Memory B cell (primary cell): ENCODE measurements at places on chromosomes 6 and 20.

DNA sequence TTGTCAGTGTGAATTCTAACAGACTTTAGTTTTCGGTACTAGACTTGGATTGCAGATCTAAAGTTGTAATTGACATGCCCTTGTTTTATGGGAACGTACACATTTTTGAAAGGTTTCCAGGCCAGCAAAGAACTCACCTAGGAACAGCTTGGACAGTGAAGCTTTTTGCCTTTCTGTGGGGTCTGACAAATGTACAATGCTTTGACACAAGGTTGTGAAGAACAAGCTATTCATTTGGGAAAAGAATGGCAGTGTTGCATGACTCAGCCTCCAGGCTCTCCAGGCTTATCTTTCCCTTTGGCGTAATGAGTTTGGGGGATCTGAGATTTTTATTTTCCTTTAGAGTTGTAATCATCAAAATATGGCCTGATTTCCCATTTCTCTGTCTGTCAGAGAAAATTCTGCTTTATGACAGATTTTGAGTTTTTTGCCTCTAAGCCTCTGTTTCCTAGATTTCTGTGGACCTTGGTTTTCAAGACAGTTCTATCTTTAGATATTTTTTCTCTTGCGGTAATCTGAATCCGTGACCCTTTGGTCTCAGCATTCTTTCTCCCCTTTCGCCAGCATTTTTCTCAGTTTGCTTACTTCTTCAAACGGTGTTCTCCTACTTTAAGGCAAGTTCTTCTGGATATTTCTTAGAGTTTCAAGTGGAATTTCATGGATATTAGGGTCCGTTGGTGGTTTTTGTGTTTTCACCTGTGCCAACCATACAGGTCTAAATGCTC, 221.0 kb downstream of the ADGB start:
- DNase-seq: no peak

DNA sequence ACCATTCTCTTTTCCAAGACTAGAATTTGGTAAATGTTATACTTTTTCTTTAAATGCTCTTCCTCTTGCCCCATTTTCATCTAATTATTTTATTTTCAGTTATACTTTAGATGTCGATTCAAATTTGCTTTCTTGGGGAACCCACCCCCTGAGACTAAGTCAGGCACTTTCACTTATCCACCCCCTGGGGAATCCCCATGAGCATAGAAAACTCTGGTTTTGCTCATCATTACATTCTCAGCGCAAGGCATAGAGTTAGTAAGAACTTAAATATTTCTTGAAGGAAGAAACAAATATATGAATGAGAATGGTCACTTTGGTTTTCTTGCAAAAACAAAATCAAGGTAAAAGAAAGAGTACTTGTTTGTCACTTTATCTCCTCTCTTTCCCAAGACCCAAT, 25.1 kb upstream of the HSF2 start:
- DNase-seq: no peak

- DNase-seq: no peak
Observed at GRCh38 chr6:88380618-88381288, 214.6 kb upstream of the CNR1 start.

DNA sequence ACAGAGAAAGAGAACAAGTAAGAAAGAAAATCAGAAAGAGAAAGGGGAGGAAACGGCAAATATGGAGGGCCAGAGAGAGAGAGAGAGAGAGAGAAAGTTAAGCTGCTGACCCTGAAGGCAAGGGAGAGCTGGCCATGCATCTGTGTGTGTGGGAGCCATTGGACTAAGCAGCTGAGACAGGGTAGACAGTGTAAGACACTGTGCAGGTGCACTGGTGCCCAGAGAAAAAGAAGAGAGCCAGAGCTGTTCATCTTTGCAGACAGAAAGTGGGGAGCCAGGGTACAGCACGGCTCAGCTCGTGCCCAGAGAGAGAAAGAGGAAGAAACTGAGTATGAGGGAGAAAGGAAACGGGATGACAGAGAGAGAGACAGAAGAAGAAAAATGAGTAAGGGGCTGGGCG, 24.2 kb upstream of the ZNF318 start:
- DNase-seq: no peak

DNA sequence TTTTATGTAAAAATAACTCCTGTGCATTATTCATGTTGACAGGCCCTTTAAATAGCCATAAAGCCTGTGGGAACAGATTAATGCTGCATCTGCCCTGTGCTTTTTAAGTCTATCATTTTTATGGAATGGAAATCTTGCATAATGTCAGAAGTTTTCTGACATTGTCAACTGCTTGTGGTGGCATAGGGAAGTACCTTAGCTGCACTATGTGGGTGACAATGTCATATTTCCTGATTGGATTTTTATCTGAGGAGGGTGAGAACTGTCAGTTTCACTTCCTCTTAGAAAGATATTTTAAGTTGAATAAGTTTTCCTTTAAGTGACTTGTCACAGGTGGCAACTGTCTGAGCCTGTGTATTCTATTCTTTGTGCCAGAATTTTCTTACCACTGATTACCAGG, 267.9 kb downstream of the PLCB1 start:
- DNase-seq: peak; percentile 44

DNA sequence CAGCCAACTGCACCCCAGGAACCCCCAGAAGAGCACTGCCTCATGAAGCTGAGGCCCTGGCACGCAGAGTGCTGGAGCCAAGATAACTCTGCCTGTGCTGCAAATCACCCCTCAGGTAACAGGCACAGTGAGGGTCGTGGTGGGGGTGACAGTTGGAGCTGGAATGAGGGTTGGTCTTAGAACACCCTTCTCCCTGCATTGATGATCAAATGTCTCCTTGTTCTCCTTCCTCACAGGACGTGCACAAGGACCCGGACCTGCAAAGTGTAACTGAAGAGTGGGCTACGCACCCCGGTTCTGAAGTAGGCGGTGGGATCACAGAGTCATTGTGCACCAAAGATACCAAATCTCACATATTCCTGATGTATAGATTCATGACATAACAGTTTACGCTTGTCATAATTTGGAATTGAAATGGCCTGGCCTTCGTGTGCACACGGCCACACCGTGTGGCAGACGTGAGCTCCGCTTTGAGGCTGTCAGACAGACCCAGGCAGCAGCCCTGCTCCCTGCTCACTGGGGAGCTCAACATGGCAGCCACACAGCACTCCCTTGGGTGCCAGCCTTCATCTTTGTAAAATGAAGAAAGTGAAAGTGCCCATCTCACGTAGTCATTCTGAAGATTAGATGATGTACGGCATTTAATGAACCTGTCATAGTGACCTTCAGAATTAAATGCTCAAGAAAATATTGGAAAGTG, 8.8 kb downstream of the THBS2 start:
- DNase-seq: no peak

- DNase-seq: no peak
Observed at GRCh38 chr6:116144605-116145004, 18.7 kb upstream of the COL10A1 start.

GRCh38 chr6:53446151-53446550, 97.4 kb upstream of the ELOVL5 start:
- no peak for DNase-seq

DNA sequence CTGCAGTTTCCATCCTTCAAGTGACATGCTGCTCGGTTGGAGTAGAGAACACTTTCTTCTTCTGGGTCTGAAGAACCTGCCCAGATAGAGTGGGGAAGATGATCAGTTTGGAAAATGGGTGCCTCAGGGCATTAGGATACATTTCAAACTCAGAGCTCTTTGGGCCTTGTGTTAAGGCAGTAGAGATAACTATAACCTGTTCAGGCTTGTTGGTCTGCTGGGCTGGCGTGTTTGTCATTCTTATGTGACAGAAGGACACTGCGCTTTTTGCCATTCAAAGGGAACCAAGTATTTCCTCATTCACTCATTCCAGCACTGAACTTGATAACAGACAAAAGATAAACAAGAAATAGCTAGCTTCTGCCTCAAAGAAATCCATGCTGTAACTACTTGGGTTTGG, 3.8 kb downstream of the TOMM34 start:
- DNase-seq: no peak

DNA sequence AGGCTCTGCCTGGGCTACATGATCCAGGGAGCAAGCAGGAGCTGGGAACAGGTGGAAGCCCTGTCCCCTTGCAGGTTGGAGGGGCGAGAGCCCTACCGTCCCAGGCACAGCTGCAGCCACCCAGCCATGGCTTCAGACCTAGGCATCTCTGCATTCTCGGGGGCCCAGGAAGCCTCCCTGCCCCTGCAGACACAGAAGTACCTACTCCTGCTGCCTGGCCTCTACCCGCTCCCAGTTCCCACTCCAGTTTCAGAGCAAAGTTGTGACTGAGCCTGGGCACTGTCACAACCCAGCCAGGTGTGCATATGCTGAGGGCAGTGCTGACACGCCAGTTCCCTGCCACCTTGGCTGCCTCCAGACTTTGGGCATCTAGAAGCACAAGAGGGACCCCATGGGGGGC, 645.9 kb downstream of the HTR1B start:
- DNase-seq: no peak

DNA sequence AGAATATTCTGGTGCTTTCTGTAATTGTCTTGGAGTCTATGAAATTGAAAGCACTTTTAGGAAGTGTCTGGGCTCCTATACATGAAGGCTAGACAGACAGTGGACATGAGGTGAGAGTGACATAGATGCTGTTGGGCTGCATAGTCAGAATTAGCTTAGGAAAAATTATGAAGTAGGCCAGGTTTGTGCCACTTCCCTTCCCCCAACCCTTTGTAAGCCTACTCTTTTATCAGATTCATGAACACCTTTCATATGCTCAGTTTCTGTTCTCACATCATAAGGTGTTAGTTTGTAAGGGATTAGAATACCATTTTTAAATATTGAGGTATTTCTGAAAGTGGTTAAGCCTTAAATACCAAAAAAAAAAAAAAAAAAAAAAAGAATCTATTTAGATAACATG, 18.4 kb upstream of the SNPH start:
- no peak for DNase-seq

DNA sequence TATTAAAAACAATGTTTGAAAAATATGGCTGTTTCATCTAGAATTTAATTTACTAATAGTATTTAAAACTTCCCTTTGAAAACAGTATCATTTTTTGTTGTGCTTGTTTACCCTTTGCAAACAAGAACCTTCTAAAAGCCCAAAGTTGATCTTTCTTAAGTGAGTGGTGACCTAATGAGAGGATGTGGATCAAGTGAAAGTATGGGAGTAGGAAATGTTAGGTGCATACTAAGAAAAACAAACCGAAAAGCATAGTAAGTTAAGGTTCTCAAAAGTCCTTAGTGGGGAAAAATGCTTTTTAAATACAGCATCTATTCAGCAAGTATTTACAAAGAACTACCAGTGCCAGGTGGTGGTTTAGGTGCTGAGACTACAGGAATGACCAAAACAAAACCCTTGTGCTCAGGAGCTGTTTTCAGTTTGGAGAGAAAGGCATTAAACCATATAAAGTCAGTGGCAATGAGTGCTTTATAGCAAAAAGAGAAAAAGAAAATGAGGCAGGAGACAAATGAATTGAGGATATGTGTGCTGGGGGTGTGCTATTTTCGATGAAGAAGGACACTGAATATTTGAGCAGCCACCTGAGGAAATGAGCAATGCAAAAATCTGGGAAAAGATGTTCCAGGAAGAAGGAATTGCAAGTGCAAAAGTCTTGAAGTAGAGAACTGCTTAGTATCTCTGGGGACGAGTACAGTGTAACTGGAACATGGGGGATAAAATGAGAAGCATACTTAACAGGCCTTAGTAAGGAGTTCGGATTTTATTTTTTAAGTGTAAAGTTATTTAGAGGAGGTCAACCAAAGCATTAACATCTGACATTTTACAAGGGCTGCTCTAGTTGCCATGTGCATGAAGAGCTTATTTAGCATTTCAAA, 24.0 kb downstream of the RNF146 start:
- DNase-seq: no peak

GRCh38 chr6:93779086-93779841, 359.9 kb upstream of the EPHA7 start:
- DNase-seq: no peak

DNA sequence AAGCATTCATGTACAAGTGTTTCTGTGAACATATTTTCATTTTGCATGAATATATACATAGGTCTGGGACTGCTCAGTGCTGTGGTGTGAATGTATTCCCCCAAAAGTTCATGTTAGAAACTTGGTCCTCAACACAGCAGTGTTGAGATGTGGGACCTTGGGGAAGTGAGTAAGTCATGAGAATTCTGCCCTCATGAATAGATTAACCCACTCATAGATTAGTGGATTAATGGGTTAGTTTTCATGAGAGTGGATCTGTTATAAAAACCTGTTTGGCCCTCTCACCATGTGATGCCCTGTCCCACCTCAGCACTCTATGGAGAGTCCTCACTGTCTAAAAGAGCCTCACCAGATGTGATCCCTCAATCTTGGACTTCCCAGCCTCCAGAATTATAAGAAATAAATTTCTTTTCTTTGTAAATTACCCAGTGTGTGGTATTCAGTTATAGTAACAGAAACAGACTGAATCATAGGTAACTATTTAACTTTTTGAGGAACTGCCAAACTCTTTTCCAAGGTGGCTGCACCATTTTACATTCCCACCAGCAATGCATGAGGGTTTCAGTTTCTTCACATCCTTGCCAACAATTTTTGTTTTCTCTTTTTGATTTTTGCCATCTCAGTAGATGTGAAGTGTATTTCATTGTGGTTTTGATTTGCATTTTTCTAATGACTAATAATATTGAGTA, 45.3 kb downstream of the QRSL1 start:
- DNase-seq: no peak

DNA sequence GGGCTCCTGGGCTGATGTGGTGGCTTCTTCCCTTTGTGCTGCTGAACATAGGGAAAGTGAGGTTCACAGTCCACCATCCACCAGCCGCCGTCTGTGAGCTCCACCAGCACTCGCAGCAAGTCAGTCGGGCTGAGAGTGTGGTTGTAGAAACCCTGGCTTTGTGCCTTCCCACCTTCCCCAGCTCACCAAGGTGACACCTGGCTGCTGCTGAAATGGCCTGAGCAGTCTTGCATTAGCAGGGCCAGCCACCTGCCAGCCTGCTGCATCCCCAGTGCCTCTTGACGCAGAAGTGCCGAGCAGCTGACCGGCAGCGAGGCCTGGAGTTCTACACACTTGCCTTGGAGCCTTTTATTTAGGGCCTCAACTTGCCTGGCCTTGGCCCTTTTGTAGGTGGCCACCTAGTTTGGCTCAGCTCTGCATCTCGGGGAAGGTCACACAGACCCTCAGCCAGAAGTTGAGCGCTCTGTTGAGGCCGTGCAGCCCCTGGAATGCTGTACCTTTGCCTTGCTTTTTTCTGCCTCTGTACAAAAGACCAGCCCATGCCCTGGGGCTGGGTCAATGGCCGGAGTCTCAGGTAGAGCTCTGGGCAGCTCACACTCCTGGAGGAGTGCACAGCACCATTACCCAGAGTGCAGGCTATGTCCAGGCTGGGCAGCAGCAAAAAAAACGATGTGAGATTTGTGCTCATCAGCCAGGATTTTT, 76.5 kb downstream of the PTPN1 start:
- DNase-seq: no peak

- no peak for DNase-seq
Observed at GRCh38 chr6:8821981-8822381, 386.6 kb upstream of the SLC35B3 start.

- DNase-seq: no peak
Observed at GRCh38 chr6:51495096-51495495, 592.3 kb downstream of the PKHD1 start.
